Epithelial cell of proximal tubule (primary cell): ENCODE measurements at places on chromosomes 13 and 19. TPM values are rescaled to one million over a fixed set of nuclear protein-coding genes. Genes with fewer than 3 reads are reported as not detected.

Gene SYDE1
- 31.7 and 37.1 TPM in 2 replicates for total RNA-seq

Gene ZGLP1
- total RNA-seq, result 0.35 and 2.4 TPM in 2 replicates

DNA sequence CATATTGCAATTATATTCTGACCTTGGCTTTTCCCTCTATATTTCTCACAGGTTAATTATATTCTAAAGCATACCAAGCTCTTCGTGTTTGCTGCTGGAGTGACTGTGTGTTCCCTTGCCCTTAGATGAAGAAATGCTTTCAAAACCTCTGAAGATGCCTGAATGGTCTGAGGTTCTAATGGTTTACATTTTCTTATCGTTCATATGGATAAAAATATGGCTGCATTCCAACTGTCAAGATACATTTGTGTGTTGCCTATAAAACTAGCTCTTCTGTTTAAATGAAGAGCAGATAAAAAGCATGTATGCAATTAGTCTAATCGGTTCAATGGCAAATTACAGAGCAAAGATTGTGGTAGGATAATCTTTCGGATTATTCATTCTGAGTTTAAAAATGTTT lies 68.4 kb upstream of the ANKRD10 start:
- no peak for DNase-seq

DNA sequence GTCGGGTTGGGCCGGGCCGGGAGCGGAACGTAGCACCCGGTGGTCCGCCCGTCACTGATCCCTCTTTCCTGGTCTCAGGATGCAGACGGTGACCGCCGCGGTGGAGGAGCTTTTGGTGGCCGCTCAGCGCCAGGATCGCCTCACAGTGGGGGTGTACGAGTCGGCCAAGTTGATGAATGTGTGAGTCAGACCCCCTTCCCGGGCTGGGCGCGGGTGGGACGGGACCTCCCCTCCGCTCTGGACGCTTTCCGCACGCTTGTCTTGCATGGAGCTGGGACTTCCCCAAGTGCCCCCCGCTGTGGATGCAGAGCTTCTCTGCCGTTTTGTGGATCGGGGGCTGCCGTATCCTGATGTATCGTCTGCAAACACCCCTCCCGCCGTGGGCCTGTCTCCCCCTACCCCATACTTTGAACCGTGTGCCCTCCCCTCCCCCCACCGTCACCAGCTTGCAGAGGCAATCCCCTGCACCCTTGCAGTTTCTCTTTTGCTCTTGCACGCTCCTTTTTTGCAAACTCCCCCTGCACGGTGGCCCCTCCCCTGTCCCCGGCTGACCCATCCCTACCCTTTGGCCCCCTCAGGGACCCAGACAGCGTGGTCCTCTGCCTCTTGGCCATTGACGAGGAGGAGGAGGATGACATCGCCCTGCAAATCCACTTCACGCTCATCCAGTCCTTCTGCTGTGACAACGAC lies 669 bp downstream of the GADD45B start:
- DNase-seq, result no peak
